ENCODE measurements at places on chromosomes 5 and 9. TPM values are rescaled to one million over a fixed set of nuclear protein-coding genes. Genes with fewer than 3 reads are reported as not detected.

The KIF12 gene
- total RNA-seq, result not detected

The ANXA2R gene
- 6.4 TPM for total RNA-seq

The DMRT2 gene
- total RNA-seq, result not detected

DNA sequence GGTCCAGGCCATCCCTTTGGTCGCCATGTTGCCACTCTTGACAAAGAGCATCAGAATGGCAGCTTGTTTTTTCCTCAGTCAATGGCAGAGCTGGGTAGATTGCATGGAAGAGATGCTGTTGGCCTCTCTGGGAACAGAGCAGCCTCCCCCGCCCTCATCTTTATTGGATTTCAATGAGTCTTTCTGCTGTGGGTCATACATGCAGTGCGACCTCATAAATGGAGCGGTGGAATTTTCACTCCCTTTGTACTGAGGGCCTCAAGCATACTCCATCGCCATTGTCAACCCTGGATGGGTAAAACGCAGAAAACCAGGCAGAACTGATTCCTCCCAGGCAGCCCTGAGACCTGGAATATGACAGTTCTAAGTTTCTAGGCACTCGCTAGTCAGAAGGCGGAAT is 71.8 kb downstream of the ZNF618 start:
- no peak for DNase-seq

- DNase-seq, result no peak
Observed at GRCh38 chr9:115672477-115673316, 480.9 kb upstream of the PAPPA start.

- no peak for DNase-seq
Observed at GRCh38 chr5:157282150-157282549, 16.2 kb downstream of the CYFIP2 start.

GRCh38 chr5:133842846-133843611 is 125.4 kb downstream of the C5orf15 start:
- DNase-seq, result peak; percentile 45

- DNase-seq, result no peak
Observed at GRCh38 chr9:29211580-29212396, 1638.5 kb upstream of the C9orf72 start.

All from aorta (tissue), 5 donors.